Femur (tissue), 1 donor: ENCODE measurements at places on chromosomes 16 and 17.

GRCh38 chr17:2192367-2193057, 111.1 kb downstream of the SMG6 start:
- peak; percentile 54 for DNase-seq

DNA sequence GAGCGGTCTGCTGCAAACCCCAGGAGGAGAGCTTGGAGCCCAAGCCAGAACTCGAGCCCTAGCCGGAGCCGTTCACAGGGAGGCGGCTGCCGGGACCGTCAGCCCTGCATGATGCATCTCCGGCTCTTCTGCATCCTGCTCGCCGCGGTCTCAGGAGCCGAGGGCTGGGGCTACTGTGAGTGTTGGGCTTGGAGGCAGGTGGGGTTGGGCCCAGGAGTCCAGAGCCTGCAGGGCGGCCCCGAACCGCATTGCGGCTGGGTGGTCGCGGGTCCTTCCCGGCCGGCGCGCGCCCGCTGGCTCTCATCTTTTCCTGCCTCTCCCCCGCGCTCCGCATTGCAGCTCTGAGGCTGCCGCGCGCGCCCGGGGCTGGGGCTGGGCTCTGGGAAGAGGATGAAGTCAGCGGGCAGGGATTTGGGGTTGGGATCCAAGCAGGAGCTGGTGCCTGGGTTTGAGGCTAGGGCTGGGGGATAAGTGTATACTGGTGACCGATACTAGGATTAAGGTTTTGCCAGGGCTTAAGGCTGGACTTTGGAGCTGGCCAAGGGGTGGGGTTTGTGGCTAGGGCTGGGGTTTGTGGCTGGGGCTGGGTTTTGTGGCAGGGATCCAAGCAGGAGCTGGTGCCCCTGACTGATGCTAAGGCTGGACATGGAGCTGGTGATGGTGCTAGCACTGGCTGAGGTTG, 532 bp downstream of the CNTNAP1 start:
- DNase-seq, result peak; percentile 82

- DNase-seq, result no peak
Measured at GRCh38 chr16:68117884-68118283, 32.7 kb downstream of the NFATC3 start.

- peak; percentile 81 for DNase-seq
Measured at GRCh38 chr17:81090361-81091136, 55.6 kb downstream of the BAIAP2 start.

- no peak for DNase-seq
Measured at GRCh38 chr17:82287868-82288801, 14.6 kb upstream of the CSNK1D start.

- no peak for DNase-seq
Measured at GRCh38 chr16:57526498-57526897, 9.9 kb downstream of the CCDC102A start.

DNA sequence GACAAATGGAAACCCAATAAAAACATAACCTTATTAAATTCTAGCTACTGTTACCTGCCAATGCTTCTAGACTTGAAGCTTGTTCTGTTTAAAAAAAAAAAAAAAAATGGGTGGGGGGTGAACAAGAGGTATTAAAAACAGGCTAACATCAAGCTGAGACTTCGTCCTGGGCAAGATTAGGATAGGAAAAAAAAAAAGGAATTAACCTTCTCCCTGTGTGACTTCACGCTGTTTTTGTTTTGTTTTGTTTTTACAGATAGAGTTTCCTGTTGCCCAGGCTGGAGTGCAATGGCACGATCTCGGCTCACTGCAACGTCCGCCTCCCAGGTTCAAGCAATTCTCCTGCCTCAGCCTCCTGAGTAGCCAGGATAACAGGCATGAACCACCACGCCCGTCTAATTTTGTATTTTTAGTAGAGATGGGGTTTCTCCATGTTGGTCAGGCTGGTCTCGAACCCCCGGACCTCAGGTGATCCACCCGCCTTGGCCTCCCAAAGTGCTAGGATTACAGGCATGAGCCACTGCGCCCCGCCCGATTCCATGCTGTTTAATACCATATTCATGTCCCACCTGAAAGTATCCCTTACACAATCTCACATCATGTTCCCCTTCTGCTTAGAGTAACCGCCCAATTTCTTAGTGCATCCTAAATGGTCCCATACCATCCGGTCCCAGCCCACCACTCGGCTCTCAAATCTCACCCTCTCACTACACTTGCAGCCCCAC, 2.2 kb downstream of the USP31 start:
- DNase-seq, result no peak

DNA sequence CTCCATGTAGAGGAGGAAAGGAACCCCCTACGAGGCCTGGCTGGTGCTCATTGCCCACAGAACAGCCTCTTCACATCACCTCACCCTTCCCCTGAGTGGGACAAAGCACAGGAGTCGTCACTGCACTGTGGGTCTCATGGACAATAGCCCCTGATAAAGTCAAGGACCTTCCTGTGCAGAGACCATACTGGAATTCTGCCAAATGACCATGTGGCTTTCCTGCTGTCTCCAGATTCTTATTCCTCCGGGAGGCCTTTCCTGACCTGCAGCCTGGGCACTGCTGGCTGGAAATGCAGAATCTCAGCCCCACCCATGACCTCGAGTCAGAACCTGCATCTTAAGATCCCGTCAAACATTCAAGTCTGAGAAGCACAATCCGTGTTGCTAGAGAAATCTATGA, 60.5 kb upstream of the ERN1 start:
- DNase-seq, result no peak

DNA sequence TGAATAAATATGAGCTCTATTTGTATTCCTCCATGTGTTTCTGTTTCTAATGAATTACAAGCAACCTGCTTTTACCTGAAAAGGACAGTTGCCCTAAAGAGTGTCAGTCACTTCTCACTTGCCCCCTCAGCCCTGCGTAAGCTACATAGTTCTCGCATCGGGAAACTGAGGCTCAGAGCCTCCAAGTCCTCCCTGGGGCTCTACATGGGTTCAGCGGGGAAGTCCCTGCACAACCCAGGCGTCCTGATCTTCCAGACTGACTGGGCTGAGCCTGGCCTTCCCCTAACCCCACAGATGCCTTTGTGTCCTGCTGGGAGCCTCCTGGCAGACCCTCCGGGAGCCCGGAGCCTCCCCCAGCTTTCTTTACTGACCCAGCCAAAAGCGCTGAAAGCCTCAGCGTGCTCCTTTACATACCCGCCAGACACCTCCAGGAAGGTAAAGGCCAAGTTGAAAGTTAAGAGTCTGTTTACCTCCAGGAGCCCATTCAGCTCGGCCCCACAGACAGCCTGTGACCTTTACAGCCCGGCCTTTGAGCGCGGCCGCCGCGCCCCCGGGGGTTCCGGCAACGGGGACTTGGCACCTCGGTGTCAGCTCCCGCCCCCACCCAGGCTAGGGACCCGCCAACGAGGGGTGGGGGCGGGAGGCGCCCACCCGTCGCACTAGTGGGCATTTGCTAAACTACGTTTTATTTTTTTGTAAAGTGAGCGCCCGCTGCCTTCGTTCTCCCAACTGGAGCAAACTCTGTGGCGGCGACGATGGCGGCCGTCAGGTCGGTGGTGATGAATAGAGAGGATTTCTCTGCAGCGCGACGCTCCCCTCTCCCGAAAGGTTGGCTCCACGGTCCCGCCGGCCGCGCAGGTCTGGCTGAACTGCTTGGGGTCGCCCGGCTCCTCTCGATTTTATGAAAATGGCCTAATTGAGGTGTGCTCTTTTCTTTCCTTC, 4.4 kb upstream of the HOXB13 start:
- no peak for DNase-seq

- DNase-seq, result no peak
Measured at GRCh38 chr17:46820592-46821450, 2.3 kb upstream of the WNT3 start.

DNA sequence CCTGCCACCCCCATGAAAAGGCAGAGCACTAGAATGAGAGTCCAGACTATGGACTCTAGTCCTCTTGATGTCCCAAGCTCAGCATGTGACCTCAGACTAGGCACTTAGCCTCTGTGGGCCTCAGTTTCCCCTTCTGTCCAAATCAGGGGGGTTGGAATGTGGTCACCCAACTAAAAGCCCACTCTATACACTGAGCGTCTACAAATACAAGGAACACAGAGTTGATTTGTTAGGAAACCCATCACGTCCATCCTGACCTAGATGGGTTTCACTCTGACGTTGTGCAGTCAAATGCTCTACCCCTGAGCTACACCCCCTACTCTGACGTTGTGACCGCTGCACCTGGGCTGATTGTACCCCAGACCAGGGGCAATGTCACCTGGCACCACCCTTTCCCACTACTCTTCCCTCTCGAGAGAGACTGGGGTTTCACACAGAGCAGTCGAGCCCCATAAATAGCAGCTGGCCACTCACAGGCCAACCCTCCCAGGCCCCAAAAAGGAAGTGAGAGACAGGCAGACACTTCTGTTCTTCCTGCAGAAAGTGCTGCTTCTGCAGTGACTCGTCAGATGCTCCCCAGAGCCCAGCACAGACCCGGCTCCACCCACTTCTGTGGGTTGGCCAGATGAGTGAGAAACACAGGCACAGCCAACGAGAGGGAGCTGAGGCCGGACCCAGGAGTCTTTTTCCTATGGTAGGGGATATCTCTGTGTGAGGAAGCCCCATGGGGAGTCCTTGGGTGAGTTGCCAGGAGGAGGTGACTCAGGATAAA, 16.1 kb upstream of the TNFRSF13B start:
- DNase-seq, result peak; percentile 88

- no peak for DNase-seq
Measured at GRCh38 chr16:6204945-6205344, 1107.3 kb upstream of the EEF2KMT start.

GRCh38 chr17:63262751-63263476, 183.2 kb downstream of the CYB561 start:
- no peak for DNase-seq

DNA sequence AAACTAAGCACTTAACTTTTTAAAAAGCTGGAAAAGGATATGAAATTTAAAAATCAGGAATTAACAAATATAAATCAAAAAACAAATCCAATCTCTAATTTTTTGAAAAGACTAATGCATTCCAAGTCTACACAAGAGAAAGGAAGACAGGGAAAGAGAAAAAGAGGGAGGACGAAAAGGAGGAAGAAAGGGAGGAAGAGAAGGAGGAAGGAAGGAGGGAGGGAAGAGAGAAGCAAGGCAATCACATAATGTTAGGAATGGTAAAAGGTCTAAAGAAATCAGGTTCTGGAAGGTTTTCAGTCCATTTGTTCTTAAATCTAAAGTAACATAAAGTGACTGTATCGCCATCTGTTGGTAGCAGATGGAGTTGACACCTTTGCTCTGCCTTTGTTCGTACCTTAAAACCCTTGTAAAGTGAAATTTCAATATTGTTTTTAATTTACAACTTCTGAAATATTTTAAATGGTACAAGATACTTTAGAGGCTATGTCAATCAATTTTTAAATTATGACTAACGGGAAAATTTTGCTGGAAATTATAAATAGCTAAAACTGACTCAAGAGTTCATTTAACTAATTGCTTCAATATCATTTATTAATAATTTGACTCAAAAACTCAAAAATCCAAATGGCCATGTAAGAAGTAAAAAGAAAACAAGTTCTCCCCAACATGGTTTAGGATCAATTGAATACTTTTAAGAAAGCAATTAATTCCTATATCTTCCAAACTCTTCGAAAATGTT, 20.4 kb upstream of the CDYL2 start:
- DNase-seq, result no peak

DNA sequence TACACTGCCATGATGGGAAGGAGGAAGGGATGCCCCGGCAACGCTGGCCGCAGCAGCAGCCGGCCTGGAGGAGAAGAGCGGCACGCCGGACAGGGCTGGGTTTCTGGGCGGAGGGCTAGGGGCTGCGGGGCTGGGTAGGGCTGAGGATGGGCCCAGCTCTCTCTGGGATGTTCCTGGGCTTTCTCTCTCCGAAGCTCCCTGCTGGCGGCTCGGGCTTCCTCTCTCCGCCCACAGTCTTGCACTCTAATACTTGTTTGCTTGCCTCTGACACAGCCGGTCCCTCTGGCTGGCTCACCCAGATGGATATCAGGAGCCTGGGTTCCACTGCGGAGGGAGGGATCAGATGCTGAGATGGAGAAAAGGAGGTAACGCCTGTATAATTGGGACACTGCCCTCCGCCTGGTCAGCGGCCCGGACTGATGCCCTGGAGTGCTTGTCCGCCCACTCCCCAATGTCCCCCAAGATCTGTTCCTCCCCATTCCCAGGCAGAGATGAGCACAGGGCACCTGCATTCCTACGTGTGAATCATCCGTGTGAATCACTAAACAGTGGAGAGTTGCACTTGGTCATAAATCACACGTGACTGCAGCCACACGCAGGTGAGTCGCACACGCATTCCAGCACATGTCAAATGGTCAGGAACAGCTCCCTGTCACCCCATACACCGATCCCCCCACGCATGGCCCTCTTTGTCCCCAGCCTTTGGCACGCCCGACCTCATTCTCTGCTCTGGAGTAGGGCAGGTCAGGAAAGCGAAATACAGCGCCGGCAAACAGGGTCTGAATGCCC, at the start of gene ALOXE3:
Gene ALOXE3 (minus strand): TSS at position 535 of the 789 bp plus-strand sequence. CDS start 524 bp downstream, at position 11.
- peak; percentile 52 for DNase-seq

GRCh38 chr16:49274591-49274990, 7.0 kb downstream of the CBLN1 start:
- DNase-seq, result no peak

DNA sequence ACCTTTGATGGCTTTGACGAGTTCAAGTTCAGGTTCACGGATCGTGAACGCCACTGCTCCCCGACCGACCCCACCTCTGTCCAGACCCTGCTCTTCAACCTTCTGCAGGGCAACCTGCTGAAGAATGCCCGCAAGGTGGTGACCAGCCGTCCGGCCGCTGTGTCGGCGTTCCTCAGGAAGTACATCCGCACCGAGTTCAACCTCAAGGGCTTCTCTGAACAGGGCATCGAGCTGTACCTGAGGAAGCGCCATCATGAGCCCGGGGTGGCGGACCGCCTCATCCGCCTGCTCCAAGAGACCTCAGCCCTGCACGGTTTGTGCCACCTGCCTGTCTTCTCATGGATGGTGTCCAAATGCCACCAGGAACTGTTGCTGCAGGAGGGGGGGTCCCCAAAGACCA, 17.6 kb downstream of the NOD2 start:
- DNase-seq, result no peak

DNA sequence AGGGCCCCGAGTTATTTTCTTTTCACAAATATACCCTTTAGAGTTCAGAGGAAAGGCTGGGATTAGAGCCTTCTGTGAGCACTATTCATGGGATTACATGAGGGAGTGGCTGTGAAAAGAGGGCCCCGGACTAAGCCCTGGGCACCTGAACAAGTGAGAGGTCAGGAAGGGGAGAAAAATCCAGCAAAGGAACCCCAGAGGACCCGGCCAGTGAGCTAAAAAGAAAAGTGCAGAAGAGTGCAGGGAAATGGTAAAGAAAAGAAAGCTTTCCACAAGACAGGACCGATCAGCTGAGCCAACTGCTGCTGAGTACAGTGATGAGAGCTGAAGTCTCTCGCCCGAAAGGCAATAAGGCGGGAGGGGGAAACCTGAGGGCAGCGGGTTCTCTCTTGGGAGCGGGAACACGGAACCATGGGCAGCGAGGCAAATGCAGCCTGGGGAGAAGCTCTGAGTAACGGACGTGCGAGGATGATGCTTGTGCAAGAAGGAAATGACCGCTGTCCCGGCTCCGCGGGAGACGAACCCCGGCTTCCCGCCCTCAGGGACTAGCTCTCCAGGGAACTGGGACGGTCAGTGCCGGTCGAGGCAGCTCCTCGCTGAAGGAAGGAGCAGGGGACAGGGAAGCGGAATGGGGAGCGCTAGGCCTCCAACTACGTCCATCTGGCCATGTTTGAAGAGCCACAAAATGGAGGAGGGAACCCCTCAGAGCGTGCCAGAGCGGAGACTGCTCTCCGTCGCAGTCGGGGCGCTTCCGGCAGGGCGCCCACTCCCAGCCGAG, 665 bp upstream of the ALDH3A2 start:
- DNase-seq, result peak; percentile 74

- DNase-seq, result peak; percentile 16
Measured at GRCh38 chr17:76566988-76567431, 18.6 kb downstream of the ST6GALNAC2 start.

- DNase-seq, result no peak
Measured at GRCh38 chr17:66240630-66241029, 11.4 kb upstream of the APOH start.
